ENCODE measurements at places on chromosomes 3 and 15. TPM values are rescaled to one million over a fixed set of nuclear protein-coding genes. Genes with fewer than 3 reads are reported as not detected.

GRCh38 chr3:56962206-56962605 lies 98.3 kb upstream of the SPATA12 start:
- no peak overlapping the region for H3K27ac ChIP-seq
- no peaks in the 10 kb centered on the region for H3K27me3 ChIP-seq
- DNase-seq = no peak
- no peaks in the 10 kb centered on the region for H3K4me1 ChIP-seq
- H3K4me3 ChIP-seq = no peak overlapping the region

DNA sequence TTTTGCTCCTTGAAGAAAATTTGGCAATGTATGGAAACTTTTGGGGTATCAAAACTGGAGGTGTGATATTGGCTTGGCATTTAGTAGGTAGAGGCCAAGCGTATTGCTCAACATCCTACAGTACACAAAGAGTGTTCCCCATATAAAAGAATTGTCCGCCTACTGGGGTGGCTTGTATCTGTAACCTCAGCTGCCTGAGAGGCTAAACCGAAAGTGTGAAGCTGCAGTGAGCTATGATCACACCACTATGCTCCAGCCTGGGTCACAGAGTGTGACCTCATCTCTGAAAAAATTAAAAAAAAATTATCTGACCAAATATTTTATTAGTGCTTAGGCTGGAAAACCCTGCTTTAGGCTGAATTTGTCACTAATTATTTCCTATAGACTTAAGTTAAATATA lies 483.9 kb downstream of the PYDC2 start:
- H3K36me3 ChIP-seq = no peaks in the 10 kb centered on the region
- no peak overlapping the region for H3K4me3 ChIP-seq
- no peaks in the 10 kb centered on the region for H3K4me1 ChIP-seq

GRCh38 chr3:127888564-127889107 lies 26.4 kb upstream of the KBTBD12 start:
- H3K4me3 ChIP-seq = no peak overlapping the region
- no peak overlapping the region for H3K27ac ChIP-seq
- no peaks in the 10 kb centered on the region for H3K36me3 ChIP-seq
- H3K4me1 ChIP-seq = no peaks in the 10 kb centered on the region
- DNase-seq = no peak

CELSR3 gene
- total RNA-seq = 1.3 TPM

DNA sequence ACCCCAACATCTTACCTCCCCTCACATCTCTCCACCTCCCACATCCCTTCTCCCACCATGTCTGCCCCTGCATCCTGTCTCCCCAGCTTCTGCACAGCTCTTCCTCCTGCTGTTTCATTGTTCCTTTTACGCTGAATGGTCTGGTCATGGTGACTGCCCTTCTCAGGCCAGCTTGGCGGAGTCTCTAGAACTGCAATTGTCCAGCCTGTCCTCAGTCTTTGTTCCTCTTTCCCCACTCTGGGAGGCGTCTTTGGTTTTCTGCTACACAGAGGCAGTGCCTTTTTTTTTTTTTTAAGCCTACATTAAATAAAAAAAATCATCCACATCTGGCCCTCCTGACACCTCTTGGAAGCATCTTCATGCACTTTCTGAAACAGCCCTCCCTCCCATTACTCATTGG lies 49.1 kb upstream of the SEC22A start:
- H3K27me3 ChIP-seq = no peaks in the 10 kb centered on the region
- no peak overlapping the region for H3K27ac ChIP-seq
- H3K4me3 ChIP-seq = no peak overlapping the region
- DNase-seq = no peak

GRCh38 chr3:191350396-191351090 lies 20.2 kb upstream of the UTS2B start:
- H3K27me3 ChIP-seq = no peaks in the 10 kb centered on the region
- H3K36me3 ChIP-seq = no peaks in the 10 kb centered on the region
- no peak overlapping the region for H3K4me3 ChIP-seq

DNA sequence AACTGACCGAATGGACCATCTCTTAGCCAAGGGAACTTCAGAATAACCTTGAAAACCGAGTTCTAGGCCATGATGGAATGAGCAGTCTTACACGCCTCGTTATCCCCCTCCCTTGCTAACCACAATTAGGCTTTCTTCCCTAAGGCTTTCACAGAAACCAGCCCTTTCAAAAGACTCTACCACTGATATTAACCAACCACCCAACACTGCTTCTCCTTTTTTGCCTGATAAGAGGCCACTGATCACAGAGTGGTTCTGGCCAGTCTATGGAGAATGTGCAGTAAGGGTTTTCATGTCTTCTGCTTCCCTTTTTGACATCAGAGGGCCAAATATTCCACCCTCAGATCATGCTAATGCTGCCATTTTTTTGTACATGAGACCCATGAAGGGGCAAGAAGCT lies 59.3 kb downstream of the MCF2L2 start:
- H3K36me3 ChIP-seq = no peaks in the 10 kb centered on the region
- no peaks in the 10 kb centered on the region for H3K27me3 ChIP-seq
- DNase-seq = no peak
- H3K4me3 ChIP-seq = no peak overlapping the region
- no peak overlapping the region for H3K27ac ChIP-seq

GRCh38 chr3:130374033-130374432 lies 28.6 kb downstream of the COL6A5 start:
- H3K4me3 ChIP-seq = no peak overlapping the region
- no peak overlapping the region for H3K27ac ChIP-seq
- no peaks in the 10 kb centered on the region for H3K4me1 ChIP-seq
- H3K36me3 ChIP-seq = no peaks in the 10 kb centered on the region
- no peaks in the 10 kb centered on the region for H3K27me3 ChIP-seq
- no peak for DNase-seq

- no peak for DNase-seq
- H3K4me1 ChIP-seq = peaks cover 18% of the 10 kb centered on the region
- H3K27ac ChIP-seq = no peak overlapping the region
- no peaks in the 10 kb centered on the region for H3K27me3 ChIP-seq
- no peak overlapping the region for H3K4me3 ChIP-seq
Observed at GRCh38 chr3:172582712-172583111, 59.5 kb upstream of the TNFSF10 start.

DNA sequence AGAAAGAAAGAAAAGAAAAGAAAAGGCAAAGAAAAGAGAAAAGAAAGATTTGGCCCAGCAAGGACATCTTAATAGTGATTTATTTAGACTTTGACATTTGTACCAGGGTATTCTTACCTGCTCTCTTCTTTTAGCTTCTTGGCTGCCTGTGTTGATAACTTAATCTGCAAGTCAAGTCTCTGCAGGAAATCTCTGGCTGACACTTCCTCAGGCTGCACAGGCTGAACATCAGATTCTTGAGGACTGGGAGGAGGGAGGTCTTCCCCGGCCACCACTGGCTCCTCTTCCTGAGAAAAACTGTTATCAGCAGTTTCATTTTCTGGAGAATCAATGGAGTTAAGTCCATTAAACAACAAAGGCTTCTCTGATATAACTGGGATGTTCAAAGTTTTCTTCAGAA lies 12.8 kb downstream of the LYSMD2 start:
- no peak overlapping the region for H3K4me3 ChIP-seq
- DNase-seq = no peak
- H3K27ac ChIP-seq = no peak overlapping the region
- peaks cover 33% of the 10 kb centered on the region for H3K4me1 ChIP-seq

- no peak for DNase-seq
- no peaks in the 10 kb centered on the region for H3K27me3 ChIP-seq
- no peak overlapping the region for H3K27ac ChIP-seq
- H3K4me3 ChIP-seq = no peak overlapping the region
- peaks cover 6% of the 10 kb centered on the region for H3K4me1 ChIP-seq
- no peaks in the 10 kb centered on the region for H3K36me3 ChIP-seq
Observed at GRCh38 chr15:31062310-31062847, 39.1 kb downstream of the TRPM1 start.

DNA sequence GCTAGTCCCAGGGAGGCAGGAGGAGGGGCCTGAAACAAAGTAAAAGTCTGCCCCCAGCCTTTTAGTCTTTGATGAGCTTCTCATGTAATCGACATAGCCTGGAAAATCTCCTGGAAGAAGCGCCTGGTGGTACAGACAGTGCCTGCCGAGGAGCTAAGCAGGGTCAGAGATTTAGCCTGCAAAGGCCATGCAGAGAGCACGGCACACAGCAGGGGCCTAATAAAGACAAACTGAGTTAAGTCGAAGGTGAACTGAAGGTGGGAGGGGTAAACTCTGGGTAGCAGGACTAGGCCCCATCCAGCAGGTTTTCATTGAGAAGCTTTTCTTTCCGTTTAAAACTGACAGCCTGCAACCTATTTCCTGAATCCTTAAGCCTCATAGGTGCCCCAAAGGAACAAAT lies 115.5 kb upstream of the ABHD17C start:
- H3K4me3 ChIP-seq = no peak overlapping the region
- no peak overlapping the region for H3K27ac ChIP-seq
- no peaks in the 10 kb centered on the region for H3K4me1 ChIP-seq
- H3K27me3 ChIP-seq = no peaks in the 10 kb centered on the region
- peaks cover 37% of the 10 kb centered on the region for H3K36me3 ChIP-seq

- no peaks in the 10 kb centered on the region for H3K27me3 ChIP-seq
- H3K36me3 ChIP-seq = peaks cover 31% of the 10 kb centered on the region
- DNase-seq = no peak
- H3K4me1 ChIP-seq = no peaks in the 10 kb centered on the region
- H3K27ac ChIP-seq = no peak overlapping the region
Observed at GRCh38 chr3:52507359-52507758, 12.2 kb downstream of the STAB1 start.

ARIH2 gene
- total RNA-seq = 98.1 TPM

GRCh38 chr3:2156244-2156847 lies 57.7 kb downstream of the CNTN4 start:
- DNase-seq = no peak
- H3K27me3 ChIP-seq = no peaks in the 10 kb centered on the region
- no peaks in the 10 kb centered on the region for H3K36me3 ChIP-seq
- no peaks in the 10 kb centered on the region for H3K4me1 ChIP-seq

GRCh38 chr3:196198771-196199753 lies 12.1 kb downstream of the ZDHHC19 start:
- no peaks in the 10 kb centered on the region for H3K36me3 ChIP-seq
- DNase-seq = no peak
- H3K4me1 ChIP-seq = peaks cover 7% of the 10 kb centered on the region

CACNA2D3 gene
- total RNA-seq = 6.3 TPM

ANKRD63 gene
- total RNA-seq = not detected

DNA sequence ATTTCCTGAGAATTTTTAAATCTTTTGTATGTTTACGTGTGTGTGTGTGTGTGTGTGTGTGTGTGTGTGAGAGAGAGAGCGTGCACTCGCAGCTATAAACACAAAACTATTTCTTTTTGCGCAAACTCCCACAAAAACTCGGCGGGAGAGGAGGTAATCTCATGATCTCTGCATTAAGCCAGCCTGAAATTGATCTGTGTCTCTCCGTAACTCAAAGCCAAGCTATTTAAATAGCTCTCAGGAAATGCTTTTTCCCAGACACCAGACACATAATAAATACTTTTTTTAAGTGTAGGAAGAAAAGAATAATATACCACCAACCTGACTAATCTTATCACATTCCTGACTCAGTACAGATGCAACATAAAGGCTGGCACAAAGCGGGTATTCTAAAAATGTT lies 226.8 kb downstream of the MAGI1 start:
- DNase-seq = no peak
- no peaks in the 10 kb centered on the region for H3K36me3 ChIP-seq
- no peak overlapping the region for H3K4me3 ChIP-seq
- H3K27me3 ChIP-seq = no peaks in the 10 kb centered on the region

- no peaks in the 10 kb centered on the region for H3K36me3 ChIP-seq
- no peak for DNase-seq
- no peaks in the 10 kb centered on the region for H3K27me3 ChIP-seq
- peaks cover 14% of the 10 kb centered on the region for H3K4me1 ChIP-seq
Observed at GRCh38 chr3:100523050-100523760, 30.8 kb downstream of the TMEM45A start.

HSPBAP1 gene
- total RNA-seq = 14.5 TPM

Measured in esophagus muscularis mucosa (tissue), 4 donors.